ENCODE measurements at places on chromosomes 12 and 14.

DNA sequence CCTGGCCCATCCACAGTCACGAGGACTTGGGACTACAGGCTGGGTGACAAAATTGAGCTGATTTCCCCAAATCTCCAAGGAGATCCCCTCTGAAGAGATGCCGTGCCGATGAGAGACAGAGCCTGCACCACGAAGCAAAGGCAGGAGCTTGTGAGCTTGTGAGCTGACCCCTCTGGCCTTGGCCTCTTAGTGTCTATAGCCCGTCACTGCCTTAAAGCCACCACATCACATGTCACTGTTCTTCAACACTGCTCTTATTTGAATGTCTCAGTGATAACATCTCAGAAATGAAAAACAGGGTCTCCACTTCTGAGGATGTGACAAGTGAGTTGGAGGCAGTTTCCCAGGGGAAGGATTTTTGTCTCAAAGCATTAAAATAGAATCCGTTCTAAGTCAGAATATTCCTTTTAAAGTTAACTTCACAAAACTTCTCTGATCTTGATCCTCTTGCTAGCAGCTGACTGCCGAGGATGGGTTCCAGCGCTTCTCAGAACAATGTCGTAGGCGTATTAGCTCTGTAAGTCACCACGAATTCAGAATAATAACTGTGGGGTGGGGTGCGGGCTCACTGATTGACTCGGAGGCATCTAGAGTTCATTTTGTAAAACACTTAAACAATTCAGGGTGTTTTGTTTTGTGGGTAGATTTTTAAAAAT is 37.5 kb downstream of the CHST11 start:
- no peak for DNase-seq

- DNase-seq = no peak
Observed at GRCh38 chr14:105261781-105262180, 13.4 kb downstream of the BTBD6 start.

GRCh38 chr14:85112762-85113161 is 417.2 kb upstream of the FLRT2 start:
- no peak for DNase-seq

GRCh38 chr14:71400871-71401321 is 493.6 kb downstream of the PCNX1 start:
- no peak for DNase-seq
